Left colon (tissue), 2 donors: ENCODE measurements at places on chromosomes 7 and 10. TPM values are rescaled to one million over a fixed set of nuclear protein-coding genes. Genes with fewer than 3 reads are reported as not detected.

GPR85 gene
- 0.75 TPM for total RNA-seq

STEAP1 gene
- total RNA-seq, result 29.1 TPM

NUP205 gene
- total RNA-seq, result 36.8 TPM

PTPRN2 gene
- 40.7 TPM for total RNA-seq

EVX1 gene
- 0.82 TPM for total RNA-seq

CPA2 gene
- 1.7 TPM for total RNA-seq

CALHM3 gene
- total RNA-seq, result not detected

METTL27 gene
- total RNA-seq, result 3.8 TPM

PLAC9 gene
- 4.2 TPM for total RNA-seq
